ENCODE measurements at places on chromosomes 16 and 17.

- DNase-seq = no peak
These were observed 29.5 kb downstream of the METTL16 start for GRCh38 chr17:2482218-2482617.

- DNase-seq = no peak
These were observed 6.8 kb downstream of the MAPK8IP3 start for GRCh38 chr16:1712791-1713261.

GRCh38 chr16:17635183-17635582 is 164.4 kb upstream of the XYLT1 start:
- DNase-seq = no peak

DNA sequence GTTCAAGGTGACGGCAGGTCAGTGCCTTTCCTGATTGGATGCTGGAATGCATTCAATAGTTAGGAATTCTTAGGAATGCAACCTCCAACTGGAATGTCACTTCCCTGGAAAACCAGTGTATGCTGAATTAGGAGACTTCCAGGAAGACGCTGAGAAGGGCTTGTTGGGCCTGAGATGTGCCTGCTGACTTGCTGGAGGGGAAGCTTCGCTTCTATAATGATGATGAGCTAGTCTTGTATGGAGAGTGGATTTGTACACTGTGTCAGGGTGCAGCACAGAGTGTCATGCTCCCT is 45.6 kb downstream of the SMPD3 start:
- no peak for DNase-seq

- no peak for DNase-seq
These were observed at the start of gene ZNF750 for GRCh38 chr17:82839617-82840292. Gene ZNF750 (minus strand): TSS chr17:82840022. CDS start chr17:82832454, 7,568 bp downstream.

DNA sequence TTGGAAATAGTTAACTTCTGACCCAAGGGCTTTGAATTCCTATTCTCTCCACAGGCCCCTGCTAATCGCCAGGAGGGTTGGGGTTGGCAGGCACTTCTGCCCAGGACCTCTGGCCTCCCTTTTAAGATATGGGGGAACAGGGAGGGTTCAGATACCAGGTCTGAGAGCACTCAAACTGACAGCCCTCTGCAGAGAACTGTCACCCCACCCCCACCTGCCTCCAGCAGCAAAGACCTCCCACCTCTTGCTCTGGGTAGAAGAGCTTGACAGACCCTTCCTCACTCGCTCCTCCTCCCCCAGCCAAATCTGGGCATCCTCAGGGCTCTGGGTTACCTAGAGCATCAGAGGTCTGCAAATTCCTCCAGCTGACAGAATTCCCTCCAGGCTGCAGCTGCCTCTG is 11.6 kb downstream of the CDH3 start:
- DNase-seq = no peak

DNA sequence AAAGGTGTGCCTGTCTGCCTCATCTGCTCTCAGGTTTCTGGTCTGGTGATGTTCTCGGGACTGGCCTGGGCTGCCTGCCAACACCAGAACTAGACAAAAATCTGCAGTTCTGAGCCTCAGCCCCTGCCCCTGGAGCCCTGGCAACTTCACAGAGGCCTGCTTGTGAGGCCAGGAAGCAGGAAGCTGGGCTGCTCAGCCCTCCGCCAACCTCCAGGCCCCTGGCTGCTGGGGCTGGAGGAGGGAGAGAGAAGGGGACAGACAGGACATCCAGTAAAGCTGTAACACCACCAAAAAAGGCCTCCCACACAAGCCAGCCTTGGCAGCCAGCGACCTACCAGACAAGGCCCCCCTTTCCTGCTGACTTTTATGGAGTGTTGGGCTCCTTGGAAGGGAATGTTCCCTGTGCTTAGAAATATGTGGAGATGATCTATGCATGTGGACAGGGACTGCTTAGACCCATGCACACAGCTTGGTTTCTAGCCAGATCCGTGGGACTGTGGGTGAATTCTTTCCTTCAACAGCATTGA is 157.6 kb downstream of the XYLT1 start:
- DNase-seq = no peak

GRCh38 chr17:68457168-68457538 is at the start of gene WIPI1:
Gene WIPI1 (minus strand): TSS chr17:68457496. CDS start chr17:68457421, 75 bp downstream.
- DNase-seq = no peak

DNA sequence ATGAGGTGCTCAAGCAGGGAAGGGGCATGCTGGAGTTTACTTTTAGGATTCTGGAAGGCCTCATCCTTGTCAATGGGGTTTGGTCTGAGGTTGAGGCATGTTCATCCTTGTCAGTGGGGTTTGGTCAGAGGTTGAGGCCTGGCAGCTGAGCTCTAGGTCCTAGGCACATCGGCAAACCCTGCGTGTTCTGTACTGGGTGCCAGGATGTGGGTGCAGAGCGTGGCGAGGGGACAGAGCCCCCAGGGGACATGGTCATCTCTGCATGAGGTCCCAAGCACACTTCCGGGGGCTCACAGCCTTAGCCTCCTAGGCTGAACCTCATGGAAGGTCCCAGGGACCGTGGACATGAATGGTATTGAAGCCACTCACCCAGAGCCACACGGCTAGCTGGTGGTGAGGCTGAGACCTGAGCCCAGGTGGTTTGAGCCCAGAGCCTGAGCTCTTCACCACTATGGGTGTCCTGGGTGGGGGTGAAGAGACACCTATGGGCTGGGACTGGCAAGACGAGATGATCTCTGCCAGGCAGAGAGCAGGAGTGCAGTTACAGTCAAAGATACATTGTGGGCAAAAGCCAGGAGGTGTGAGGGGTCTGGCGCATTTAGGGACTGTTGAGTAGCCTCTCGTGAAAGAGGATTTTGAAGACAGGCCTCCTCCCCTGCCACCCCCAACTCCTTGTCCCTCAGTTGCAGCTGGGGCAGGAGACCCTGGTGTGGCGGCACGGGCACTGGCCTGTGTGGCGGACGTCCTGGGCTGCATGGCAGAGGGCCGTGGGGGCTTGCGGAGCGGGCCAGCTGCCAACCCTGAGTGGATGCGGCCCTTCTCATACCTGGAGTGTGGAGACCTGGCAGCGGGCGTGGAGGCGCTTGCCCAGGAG is 19.3 kb downstream of the FCSK start:
- DNase-seq = no peak

DNA sequence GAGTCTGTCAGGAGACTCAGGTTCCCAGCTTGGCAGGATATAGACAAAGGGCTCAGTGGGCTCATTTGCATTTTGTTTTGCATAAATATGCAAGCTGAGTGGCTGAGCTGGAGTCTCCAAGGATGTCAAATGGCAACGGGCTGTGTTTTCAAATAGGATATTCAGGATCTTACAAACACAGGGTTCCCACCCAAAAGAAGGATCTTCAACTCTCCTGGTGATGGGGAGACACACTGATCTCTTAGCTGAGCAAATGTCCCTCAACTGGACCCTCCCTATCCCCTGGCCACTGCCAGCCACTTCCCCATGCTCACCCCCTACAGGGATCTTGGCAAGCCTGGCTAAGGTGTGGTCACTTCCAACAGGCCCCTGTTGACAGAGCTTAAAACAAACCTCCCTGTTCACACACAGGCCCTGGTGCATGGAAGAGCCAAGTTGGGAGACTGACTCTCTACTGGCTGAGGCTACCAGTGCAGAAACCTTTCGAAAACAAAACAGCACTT is 61.6 kb downstream of the SOX9 start:
- no peak for DNase-seq

GRCh38 chr17:43986225-43986981 is 18.0 kb upstream of the NAGS start:
- DNase-seq = no peak

DNA sequence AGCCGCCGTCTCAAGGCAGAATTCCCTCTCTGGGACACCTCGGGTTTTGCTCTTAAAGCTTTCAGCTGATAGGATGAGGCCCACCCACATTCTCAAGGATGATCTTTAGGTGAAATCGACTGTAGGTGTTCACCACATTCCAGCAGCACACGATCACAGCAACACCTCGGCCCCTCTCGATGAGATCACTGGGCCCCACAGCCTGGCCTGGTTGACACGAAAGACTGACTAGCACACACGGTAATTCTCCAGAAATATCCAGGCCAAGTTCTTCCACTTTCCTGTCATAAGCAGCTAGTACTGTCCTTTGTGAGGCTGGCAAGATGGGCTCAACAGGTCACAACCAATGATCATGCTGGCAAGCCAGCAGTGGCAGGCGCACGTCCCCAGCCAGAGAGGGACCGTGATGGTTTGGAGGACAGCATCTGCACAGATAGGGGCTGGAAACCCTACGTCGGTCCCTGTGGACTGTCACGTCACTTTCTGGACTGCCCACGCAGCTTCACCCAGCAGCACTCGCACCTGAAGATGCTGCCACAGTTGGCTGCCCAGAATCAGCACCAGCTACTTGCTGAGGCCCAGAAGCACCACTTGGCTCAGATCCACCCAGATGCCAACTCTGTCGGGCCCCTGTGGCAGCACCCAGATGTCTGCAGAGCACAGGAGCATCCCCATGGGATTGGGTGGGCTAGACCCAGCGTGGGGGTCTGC is 17.4 kb downstream of the TMC6 start:
- no peak for DNase-seq

GRCh38 chr16:58056580-58056979 is 31.0 kb downstream of the MMP15 start:
- no peak for DNase-seq

DNA sequence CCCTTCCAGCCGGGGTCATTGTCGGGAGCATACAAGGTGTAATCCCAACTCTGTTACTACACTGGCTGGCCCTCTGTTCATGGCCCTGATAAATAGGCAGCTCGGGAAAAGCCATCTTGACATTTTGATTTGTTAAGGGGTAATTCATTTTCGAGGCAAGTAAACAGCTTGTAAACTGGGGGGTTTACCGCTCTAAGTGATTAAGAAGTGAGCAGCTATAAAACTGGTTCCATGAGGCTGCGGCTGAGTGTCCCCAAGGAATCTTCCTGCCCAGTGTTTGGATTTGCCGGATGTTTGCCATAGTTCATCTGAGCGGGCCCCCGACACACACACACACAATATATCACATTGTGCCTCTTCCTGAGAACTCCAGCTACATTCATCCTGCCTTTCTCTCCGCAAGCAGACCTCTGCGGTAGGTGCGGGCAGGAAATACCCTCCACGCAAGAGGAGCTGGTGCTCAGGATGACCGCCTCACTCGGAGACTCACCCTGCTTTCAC is 92.2 kb downstream of the SOCS1 start:
- DNase-seq = no peak

- no peak for DNase-seq
These were observed 118.5 kb upstream of the ZNF267 start for GRCh38 chr16:31754998-31755615.

DNA sequence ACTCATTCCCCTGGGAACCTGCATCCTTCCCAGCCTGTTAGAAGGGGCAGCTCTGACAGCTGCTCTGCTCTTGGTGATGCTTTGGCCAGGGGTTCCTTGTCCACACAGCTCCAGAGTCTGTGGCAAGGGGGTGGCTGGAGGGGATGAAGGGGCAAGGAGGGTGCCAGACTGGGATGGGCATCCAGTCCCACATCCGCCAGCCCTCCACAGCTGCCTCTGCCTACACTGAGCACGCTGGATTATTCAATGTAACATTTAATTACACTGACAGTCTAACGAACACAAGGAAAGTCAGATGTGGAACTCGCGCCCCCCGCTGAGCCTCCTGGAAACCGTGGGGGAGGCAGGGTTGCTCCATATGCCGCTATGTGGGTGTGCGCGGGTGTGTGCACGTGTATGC is 101.1 kb downstream of the C16orf78 start:
- no peak for DNase-seq

DNA sequence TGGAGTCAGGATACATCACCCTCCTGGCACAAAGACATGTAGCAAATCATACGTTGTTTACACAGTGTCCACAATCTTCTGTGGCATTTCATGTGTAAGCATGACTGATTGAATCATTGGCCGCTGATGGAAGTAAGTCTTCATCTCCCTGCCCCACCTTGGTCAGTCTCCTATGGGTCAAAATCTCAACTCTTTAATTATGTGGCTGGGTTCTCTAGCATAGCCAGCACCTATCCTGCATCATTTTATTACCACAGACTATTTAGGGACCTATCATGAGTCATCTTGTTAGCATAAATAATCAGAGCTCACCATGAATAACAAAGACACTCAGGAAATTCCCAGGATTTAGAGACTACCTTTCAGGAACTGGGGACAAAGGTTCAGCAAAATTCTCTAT is 15.9 kb downstream of the TANC2 start:
- DNase-seq = no peak

- no peak for DNase-seq
These were observed 2.2 kb downstream of the SLC12A3 start for GRCh38 chr16:56866955-56867830.

GRCh38 chr17:45748731-45749310 is 35.3 kb upstream of the CRHR1 start:
- DNase-seq = no peak

DNA sequence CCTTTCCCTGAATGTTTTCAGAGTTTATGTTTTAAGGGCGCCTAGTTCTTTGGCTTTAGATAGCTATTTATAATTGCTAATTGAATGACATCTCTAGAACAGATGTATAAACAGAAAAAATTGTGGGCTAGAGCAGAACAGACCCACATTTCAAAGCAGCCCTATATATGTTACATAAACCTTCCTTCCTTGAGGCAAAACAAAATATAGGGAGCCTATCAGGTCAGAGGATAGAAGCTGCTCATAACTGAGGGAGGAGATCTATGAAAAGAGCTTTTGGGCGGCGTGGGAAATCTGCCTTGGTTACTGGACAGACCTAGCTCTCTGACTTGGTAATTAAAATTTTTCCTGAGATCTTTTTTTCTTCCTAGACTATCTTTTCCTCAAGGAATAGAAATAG is 68.4 kb downstream of the SPAG9 start:
- no peak for DNase-seq
